ENCODE measurements at places on chromosomes 3 and 15.

- DNase-seq = no peak
These were observed 86.2 kb upstream of the LRTM1 start for GRCh38 chr3:55014081-55014480.

GRCh38 chr3:123401836-123402530 lies 46.9 kb downstream of the ADCY5 start:
- no peak for DNase-seq

GRCh38 chr3:110974902-110975301 lies 96.7 kb upstream of the NECTIN3 start:
- no peak for DNase-seq

- DNase-seq = no peak
These were observed 76.4 kb downstream of the FNDC3B start for GRCh38 chr3:172115787-172116186.

DNA sequence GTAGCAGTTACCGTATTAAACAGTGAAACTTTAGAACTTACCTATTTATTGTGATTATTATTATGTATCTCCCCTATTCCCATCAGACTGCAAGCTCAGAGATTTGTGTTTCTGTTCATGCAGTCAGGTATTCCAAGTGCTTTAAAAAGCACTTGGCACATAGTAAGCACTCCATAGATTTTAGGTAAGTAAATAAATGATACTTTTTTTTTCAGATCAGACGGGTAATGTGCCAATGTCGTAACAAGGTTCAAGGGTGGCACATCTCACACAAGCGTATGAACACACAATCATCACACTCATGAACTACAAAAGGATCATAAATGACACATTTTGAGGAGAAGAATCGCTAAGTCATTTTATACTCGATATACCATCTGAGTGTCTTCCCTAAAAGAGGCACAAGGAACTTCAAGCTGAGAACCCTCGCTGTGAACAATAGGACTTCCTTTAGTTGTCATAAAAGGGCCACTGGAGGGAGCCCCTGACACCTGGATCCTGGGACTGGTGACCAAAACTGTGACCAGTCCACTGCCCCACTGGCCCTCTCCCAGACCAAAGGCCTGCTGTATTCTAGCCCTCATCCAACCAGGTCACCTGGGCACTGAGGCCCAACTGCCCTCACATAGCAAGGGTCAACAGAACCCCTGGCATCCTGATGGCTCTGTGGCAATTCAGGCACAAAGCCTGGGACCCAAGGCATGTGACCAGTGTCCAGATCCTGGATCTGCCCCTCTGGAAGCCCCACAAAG lies 32.1 kb downstream of the KIF9 start:
- no peak for DNase-seq

GRCh38 chr3:158509891-158510290 lies 61.1 kb upstream of the MLF1 start:
- no peak for DNase-seq

GRCh38 chr3:55480911-55481743 lies 6.0 kb downstream of the WNT5A start:
- no peak for DNase-seq

- no peak for DNase-seq
These were observed 61.0 kb upstream of the PYDC2 start for GRCh38 chr3:191399918-191400317.

DNA sequence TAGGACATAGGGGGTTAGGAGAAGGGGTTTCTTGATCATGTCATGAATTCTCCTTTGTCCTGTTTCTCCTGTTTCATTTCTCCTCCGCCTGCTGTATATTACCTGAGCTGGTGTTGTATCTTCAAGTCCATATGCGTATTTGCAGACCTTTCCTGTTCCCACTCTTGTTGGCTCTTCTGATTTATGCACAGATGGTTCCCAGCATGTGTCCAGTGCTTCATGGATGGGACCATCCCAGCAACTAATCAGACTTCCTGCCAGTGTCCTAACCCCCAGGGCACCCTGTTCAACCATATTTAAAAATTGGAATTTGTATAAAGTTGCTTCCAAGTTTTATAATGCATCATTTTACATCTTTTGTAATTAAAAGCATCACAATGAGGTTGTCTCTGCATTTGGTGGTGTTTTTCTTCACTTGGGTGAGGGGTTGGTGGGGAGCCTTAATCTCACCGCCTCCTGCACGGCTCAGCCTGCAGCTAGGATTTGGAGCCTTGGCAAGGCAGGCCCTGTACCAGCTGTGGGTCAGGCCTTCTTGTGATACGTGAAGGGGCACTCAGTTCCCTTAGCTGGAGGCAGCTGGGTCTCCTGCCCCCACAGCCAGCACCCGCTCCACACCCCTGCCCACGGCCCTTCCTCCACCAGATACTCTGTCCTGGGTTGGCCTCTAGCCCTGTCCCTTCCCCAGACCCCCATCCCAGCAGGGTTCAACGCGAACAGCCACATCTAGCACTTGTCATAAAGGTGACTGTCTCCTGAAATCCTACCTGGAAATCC lies 72.0 kb upstream of the BLM start:
- DNase-seq = peak; percentile 51

- DNase-seq = no peak
These were observed 80.2 kb downstream of the BFSP2 start for GRCh38 chr3:133479895-133480669.

- no peak for DNase-seq
These were observed 22.5 kb downstream of the SLC6A6 start for GRCh38 chr3:14424711-14425580.

DNA sequence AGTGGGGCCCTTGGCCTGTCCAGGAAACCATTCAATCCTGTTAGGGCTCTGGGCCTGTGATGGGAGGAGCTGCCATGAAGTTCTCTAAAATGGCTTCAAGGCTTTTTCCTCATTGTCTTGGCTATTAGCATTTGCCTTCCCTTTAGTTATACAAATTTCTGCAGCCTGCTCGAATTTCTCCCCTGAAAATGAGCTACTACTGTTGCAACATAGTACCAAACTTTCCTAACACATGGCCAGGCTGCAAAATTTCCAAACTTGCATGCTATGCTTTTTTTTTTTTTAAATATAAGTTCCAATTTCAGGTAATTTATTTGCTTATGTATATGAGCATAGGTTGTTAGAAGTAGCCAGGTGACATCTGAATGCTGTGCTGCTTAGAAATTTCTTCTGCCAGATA lies 560.8 kb upstream of the TBL1XR1 start:
- DNase-seq = no peak

DNA sequence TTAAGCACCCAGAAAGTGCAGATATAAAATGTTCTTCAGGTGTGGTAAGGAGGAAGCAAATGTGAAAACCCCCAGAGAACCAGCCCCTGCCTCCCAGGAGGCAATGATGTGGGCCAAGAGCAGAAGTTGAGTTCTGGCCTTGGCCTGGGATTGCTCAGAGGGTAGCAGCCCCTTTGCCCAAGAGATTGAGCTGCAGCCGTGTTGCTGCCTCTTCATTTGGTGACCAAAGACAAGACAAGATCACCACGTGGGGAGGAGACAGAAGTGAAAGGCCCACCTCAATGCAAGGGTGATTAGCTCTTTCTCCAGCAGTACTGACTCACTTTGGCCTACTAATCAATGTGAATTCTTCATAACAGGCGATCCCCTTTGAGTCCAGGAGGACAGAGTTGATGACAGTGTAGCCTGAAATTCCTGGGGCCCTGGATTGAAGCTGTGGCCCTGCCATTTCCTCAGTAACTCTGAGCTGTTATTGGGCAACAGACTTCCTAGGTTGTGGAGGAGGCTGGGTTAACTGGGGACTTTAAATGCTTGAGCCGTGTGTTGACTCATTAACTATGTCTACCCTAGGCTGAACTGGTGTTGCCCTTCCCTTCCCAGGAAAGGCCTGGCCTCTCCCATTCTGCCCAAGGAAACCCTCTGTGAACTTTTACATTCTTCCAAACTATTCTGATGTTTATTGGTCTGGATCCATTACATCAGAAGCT lies 86.5 kb downstream of the ST6GAL1 start:
- DNase-seq = no peak

- DNase-seq = no peak
These were observed 34.6 kb upstream of the AEN start for GRCh38 chr15:88586401-88587162.

GRCh38 chr3:30661098-30661873 lies 54.9 kb downstream of the TGFBR2 start:
- no peak for DNase-seq

DNA sequence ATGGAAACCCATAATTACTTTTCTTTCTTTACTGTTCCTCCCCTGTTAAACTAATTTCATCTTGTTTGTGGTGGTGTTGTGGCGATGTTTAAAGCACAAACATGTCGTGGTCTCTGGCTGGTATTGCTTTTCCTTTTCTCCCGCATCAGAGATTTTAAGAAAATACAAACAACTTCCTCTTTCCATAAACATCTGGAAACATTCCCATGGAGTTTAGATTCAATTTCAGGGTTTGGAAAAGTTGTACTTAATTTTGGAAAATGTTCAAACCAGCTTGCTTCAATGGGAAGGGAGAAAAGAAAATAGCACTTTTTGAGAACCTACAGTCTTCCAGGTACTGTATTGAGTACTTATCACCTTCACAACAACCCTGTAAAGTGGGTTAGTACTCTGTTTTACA lies 30.4 kb downstream of the STARD9 start:
- no peak for DNase-seq

DNA sequence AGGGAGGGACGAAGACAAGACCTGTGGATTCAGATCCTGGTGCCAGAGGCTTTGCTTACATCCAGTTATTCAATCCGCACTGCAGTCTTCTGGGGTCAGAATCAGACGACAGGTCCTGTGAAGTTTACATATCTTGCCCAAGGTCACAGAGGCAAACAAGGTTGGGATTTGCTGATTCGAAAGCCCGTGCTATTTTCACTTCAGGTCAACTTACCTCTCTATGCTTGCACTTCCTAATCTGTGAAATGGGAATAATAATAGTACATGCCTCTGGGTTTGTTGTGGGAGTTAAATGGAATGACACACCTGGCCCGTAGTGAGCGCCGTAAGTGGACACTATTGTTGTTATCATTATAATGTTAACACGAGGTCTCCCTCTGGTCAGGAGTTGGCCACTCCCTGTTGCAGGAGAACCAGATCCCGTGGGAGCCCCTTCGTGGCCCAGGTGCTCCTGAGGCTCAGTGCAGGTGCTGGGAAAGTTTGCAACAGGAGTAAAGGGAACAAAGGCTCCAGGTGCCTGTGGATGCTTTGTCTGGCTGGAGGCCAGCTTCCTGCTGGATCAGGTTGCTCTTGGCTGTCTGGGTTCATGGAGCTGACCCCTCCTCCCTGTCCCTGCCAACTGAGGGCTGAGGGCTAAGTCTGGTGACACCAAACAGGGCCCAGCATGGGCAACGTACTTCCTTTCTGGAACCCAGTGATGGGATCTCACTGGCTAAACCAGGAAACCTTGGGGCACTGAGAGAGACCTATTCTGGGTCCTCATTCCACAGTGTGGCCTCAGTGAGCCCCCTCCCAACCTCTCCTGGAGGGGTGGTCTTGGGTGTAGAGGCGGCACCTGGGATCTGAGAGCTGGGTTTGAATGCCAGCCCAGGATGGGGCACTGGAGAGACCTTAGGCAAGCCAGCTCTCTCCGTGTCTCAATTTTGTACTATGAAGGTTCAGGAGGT lies 40.1 kb upstream of the SEMA4B start:
- DNase-seq = no peak

- DNase-seq = peak; percentile 43
These were observed at the start of gene FOXP1 for GRCh38 chr3:71583566-71584393. FOXP1 (minus strand) TSS chr3:71583728; CDS start chr3:71198381, 385,347 bp downstream.

DNA sequence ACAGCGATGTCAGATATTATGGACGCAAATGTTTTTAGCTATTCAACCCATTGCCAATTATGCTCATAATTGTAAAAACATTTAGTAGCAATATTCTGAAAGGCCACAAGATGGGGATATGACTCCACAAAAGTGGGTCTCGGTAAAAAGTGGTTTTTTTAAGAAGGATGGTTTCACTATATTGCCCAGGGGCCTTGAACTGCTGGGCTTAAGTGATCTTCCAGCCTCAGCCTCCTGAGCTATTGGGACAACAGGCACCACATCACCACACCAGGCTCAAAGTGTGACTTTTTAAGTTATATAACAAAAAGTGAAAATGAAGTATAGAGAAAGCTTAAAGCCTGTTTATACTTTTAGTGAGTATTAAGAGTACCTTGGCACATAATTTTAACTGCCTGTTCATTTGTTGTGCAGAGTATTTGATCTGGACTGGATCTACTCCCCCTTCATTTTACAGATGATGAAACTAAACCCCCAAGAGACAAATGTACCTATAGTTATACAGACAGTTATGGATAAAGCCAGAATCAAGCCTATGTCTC lies 9.4 kb downstream of the NAA50 start:
- DNase-seq = peak; percentile 19

- no peak for DNase-seq
These were observed 96.2 kb downstream of the ALDH1A2 start for GRCh38 chr15:57969355-57969754.

DNA sequence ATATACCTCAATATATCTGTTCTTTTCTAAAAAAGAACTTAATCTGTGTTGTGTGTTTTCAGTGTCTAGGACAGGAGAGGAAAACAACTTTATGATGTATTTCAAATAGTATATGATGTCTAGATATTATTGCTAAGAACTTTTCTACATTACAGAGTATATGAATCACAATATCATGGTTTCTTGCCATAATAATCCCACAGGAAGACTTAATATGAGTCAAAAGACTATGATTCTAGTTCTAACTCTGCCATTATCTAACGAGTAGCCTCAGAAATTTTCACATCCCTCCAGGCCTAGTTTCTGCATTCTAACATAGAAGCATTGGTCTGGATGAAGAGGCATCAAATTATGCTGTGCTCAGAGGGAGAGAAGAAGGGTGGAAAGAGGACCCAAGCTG lies 107.7 kb upstream of the SPRED1 start:
- no peak for DNase-seq

DNA sequence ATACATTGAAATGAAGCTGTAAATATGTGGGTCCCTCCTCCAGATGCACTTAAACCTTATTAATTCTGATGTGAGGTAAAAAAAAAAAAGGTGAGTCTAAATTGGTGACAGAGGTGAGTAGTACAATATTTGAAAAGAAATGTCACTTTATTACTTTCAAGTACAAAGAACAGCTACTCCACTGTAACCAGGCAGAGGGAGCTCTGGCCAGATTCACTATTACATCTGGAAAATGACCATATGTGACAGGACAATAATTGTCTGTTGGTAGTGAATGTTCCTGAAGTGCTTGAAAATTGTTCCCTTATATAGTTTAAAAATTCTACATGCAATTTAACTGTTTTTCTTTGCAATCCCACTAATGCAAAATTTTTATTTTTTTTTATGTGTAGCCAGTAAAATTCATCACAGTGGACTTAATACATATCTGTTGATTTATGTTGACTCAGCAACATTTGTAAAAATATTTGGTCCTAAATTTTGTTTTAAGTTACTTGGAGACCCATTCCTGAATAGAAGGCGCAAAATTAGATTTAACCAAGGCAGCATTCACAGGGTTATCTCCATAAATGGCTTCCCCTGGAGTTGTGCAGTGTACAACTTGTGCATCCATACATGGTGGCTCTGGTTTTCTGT lies 231.9 kb upstream of the TBC1D5 start:
- no peak for DNase-seq

- DNase-seq = no peak
These were observed 167.6 kb upstream of the COL8A1 start for GRCh38 chr3:99470841-99471240.

GRCh38 chr3:29275309-29275708 lies 5.6 kb upstream of the RBMS3 start:
- no peak for DNase-seq

- DNase-seq = no peak
These were observed 405.5 kb upstream of the TPM1 start for GRCh38 chr15:62636823-62637573.

Data from NCI-H524 treated with DMSO at 0.1 percent for 48 hours (cell line).